ENCODE measurements at places on chromosomes 13 and 19.

DNA sequence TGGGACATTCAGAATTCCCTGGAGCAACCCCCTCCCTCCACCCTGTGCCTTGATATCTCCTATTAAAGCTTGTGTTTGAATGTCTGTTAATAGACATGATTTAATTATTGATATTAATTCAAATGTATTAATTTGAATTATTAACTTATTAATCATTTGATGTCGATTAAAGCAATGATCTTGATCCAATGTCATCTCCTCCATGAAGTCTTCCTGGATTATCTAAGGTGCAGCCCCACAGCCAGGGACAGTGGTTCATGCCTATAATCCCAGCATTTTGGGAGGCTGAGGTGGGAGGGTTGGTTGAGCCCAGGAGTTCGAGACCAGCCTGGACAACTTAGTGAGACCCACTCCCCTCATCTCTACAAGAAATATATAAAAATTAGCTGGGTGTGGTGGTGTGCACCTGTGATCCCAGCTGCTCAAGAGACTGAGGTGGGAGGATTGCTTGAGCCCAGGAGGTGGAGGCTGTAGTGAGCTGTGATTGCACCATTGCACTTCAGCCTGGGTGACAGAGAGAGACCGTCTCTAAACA is 9.6 kb downstream of the FEM1A start:
- no peak for DNase-seq

GRCh38 chr19:47446534-47447469 is 24.9 kb downstream of the SLC8A2 start:
- DNase-seq: no peak

- no peak for DNase-seq
These were observed 927.6 kb upstream of the ATXN8OS start for GRCh38 chr13:69180034-69180433.

- no peak for DNase-seq
These were observed 71.7 kb downstream of the STK24 start for GRCh38 chr13:98505217-98505616.

DNA sequence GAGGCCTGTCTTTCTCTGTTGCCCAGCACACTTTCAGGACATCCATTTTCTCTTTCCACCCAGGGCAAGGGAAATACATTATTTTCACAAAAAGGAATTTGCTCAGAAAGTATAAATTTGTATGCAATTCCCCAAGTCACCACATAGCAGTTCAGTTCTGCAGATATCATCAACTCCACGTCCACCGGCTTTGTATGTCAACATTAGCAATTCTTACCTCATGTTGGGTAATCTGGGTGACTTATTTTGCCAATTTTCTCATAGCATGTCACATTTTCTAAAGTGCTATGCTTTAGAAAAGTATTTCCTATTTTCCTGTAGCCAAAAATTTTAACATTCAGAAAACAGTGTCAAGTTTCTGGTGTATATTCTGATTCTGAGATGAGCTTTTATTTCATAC is 501.8 kb downstream of the EFNB2 start:
- no peak for DNase-seq

DNA sequence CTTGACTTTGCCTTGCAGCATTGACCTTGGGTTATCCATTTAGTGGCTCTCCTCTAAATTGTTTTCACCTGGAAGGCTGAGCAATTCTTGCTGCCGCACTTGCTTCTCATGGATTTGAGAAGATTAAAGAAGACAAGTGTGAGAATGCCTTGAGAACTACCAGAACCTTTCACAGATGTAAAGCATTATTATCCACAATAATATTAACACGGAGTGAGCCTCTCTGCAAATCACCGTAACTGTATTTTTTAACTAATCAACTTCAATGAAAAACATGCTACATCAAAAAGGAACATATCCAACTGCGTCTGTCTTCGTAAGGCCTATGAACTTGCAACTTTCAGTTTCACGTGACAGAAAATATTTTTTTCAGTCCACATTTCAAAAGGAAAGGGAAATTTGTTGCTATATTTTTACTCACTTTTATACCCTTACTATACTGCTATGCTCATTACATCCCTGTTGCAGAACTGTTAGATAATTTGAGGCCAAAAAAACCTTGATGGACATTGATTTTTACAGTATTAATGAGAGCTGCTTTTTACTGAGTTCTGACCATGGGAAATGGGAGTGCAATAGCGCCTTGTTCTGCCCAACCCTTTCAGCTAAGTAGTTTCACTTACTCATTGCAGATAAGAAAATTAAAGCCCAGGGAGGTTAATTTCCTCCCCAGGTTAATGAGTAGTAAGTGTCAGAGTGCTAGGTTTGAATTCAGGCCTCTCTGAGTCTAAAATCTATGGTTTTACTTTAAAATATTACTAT is 93.8 kb upstream of the RAP2A start:
- DNase-seq: no peak

DNA sequence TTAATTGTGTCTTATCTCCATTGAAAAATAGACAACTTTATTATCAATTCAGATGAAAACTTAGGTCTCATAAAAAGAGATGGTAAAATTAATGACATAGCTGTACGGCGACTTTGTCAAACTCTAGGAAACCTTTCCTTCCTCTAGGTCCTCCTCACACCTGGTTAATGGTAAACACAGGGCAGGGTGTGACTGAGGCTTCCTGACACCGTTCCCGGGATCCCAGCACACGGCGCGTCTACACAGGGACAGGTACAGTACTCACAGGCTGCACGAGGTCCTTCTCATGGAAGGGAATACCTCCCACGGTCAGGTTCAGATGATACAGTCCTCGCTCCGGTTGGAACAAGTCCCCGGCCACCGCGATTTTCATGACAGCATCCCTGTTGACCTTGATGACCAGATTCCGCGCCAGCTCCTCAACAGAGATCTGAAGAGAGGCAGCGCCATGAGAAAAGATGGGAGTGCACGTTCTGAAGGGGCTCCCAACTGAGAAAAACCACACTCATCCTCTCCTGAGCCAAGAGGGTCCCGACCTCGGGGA is 35.5 kb downstream of the GAS6 start:
- no peak for DNase-seq

GRCh38 chr19:35643255-35644205 is 2.0 kb downstream of the ETV2 start:
- peak; percentile 76 for DNase-seq

- DNase-seq: no peak
These were observed 7.2 kb downstream of the AXL start for GRCh38 chr19:41226053-41226873.

DNA sequence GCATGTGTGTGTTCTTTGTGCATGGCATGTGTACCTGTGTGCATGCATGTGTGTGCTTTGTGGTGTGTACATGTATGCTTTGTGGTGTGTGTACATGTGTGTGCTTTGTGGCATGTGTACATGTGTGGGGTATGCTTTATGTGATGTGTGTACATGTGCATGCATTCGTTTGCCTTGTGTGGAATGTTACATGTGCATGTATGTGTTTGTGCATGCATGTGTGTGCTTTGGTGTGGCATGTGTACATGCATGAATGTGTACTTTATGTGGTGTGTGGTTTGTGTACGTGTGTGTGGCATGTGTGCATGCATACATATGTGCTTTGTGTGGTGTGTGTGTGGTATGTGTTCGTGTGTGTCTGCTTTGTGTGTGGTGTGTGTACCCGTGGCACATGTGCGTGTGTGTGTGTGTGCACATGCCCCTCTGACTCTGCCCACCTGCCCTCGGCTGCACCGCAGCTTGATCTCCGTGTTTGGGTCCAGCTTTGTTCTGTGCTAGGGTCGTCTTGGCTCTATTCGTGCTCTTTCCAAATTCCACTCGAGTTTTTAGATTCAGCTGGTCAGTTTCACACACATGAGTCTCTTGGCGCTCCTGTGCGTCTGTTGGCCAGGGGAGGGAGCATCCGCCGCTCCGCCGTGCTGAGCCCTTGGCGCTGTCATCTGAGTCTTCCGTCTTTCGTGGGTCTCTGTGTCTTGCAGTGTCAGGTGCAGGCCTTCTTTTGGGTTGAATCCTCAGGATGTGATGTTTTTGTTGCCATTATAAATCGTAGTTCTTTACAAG is 46.5 kb upstream of the TFDP1 start:
- no peak for DNase-seq

GRCh38 chr13:113938246-113938645 is 35.6 kb downstream of the C13orf46 start:
- no peak for DNase-seq

DNA sequence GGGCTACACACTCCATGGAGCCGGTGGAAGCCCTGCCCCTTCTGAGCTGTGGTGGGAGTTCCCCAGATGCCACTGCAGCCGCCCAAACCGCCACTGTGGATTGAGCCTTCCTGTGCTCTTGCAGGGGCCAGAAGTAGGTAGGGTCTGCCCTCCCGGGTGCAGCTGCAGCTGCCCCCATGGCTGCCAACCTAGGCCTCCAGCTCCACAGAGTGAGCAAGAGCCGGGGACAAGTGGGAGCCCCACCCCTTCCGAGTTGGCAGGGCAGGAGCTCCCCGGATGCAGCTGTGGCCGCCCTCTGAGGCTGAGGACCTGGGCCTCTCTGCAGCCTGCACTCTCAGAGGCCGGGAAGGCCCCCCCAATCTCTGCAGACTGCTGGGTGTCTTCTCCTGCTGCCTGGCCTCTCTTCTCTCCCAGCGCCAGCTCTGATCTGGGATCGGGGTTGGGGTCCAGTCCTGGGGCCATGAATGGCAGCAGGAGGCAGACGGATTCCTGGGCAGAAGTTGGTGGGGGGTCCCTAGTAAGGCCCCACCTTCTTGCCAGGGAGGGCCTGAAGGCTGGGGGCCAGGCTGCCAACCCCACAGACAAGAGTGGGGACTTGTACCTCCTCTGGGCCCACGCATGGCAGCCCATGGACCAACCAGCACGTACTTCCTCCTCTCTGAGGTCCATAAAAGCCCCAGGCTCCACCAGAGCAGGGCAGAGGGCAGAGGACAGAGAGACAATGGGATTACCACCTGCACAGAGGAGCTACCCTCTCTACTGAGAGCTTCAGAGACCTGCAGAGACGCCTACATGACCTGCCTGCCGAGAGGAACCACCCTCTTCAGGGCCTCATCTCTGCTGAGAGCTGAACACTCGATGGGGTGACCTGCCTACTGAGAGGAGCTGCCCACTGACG is 28.9 kb downstream of the AP2S1 start:
- DNase-seq: peak; percentile 48

- no peak for DNase-seq
These were observed 76.8 kb upstream of the ZNF835 start for GRCh38 chr19:56748378-56748777.

DNA sequence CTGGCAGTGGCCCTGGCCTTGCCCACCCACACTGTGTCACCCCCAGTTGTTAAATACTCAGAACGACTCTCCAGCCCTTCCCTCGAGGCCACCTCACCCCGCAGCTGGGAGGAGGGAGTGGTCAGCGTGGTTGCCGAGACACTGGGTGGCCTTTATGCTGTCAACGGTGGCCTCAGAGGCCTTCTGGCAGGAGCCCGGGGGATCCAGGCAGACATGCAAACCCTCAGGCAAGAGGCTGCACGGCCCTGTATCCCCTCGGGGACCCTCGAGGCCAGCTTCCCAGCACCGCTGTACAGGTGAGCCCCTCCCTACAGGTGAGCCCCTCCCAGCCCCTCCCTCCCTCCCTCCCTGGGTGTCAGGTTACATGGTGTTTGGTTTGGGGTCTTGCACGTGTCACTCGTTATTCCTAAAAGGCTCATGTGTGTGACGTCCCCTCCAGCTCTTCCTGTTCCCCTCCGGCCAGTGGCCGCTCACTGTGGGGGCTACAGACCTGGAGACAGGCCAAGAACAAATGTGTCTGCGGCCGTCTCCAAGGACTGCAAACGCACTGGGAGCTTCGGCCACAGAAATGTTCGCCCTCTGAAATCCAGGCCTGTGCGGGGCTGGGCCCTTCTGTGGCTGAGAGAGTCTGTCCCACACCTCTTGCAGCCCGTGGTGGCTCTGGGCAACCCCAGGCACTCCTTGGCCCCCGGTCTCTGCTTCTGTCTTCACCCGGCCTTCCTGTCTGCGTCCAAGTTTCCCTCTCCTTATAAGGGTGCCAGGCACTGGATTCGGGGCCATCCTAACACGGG is at the start of gene TEKTIP1:
Gene TEKTIP1, plus strand, starts transcription at position 210 of the 791 bp plus-strand sequence. Its CDS starts 4 bp downstream, at position 214.
- DNase-seq: no peak

DNA sequence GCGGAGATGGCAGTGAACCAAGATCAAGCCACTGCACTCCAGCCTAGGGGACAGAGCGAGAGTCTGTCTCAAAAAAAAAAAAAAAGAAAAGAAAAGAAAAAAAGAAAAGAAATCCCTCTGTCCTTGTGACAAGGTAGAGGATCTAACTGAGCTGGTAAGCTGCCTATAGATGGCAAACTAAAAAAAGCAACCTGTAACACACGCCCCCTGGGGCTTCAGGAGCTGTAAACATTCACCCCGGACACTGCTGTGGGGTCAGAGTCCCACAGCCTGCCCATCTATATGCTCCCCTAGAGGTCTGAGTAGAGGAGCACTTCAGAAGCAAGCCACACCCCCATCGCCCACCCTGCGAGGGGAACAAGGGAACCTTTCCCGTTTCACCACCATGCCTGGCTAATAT is 4.3 kb upstream of the PGPEP1 start:
- no peak for DNase-seq

DNA sequence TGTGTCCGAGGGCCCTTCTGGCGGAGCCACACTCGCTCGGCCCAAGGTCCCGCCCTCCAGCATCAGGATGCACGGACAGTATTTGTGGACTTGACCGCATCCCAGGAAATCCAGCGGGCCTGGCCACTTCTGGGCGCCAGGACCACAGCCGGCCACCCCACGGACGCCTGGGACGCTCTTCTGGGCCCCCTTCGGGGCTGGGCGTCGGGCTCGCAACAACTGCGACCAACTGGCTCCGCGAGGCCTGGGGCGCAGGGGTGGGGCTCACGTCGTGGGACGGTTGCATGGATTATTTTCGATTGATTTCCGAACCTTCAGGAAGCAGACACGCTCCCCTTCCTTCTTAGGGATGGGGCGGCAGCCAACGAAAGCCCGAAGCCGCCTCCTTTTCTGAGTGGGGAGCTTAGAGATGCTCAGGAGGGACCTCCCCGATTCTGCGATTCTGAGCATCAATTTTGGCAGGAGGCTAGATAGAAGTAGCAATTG is 521 bp upstream of the NUP58 start:
- no peak for DNase-seq

GRCh38 chr13:28344163-28344562 is 150.8 kb downstream of the FLT1 start:
- DNase-seq: no peak

DNA sequence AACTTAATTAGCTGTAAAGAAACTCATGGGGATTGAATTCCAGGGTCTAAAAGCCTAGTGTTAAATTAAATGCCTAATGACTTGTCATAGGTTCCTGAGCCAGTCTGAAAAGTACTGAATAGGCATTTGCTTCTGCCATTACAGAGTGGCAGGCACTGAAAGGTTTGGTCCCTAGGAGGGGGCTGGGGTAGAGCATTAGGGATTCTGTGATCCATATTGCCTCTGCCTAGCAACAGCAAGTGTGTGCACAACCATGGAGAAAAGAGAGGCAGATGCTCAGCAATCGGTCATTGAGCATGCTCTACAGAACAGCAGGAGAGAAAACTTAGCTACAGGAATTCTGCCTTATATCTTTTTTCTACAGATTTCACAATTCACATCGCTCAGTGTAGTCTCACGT is 133.5 kb downstream of the TRPC4 start:
- DNase-seq: no peak

All from CD8-positive, alpha-beta memory T cell (primary cell).